Cardiac ventricle fibroblast (primary cell): ENCODE measurements at places on chromosomes 4 and X. TPM values are rescaled to one million over a fixed set of nuclear protein-coding genes. Genes with fewer than 3 reads are reported as not detected.

Gene S100G
- total RNA-seq: not detected in 2 replicates

Gene FBXO8
- total RNA-seq: 19.7 and 20.4 TPM in 2 replicates

Gene CABS1
- total RNA-seq: not detected in 2 replicates

Gene MAGEB10
- not detected in 2 replicates for total RNA-seq

Gene CCDC110
- 0.81 and 0.98 TPM in 2 replicates for total RNA-seq

Gene SH3D19
- total RNA-seq: 265 and 312 TPM in 2 replicates

Gene MRPL1
- total RNA-seq: 19.7 and 20.8 TPM in 2 replicates

Gene CT45A10
- total RNA-seq: not detected in 2 replicates

Gene XKRX
- not detected in 2 replicates for total RNA-seq

Gene KLKB1
- total RNA-seq: 0.24 and 0.31 TPM in 2 replicates

Gene GPR119
- not detected in 2 replicates for total RNA-seq

Gene MGST2
- total RNA-seq: 16.0 and 20.5 TPM in 2 replicates

Gene AVPR2
- not detected in 2 replicates for total RNA-seq

Gene CFAP99
- total RNA-seq: not detected in 2 replicates

Gene PPP1R3F
- 4.5 and 7.2 TPM in 2 replicates for total RNA-seq

Gene SPANXA1
- not detected in 2 replicates for total RNA-seq

Gene HMX1
- total RNA-seq: not detected in 2 replicates

Gene CSAG3
- total RNA-seq: not detected in 2 replicates

Gene TMPRSS11D
- total RNA-seq: not detected in 2 replicates

Gene P2RY8
- total RNA-seq: not detected in 2 replicates

Gene KANTR
- total RNA-seq: 4.8 and 6.9 TPM in 2 replicates

Gene AKAP14
- not detected in 2 replicates for total RNA-seq

Gene ZXDB
- total RNA-seq: 13.3 and 15.6 TPM in 2 replicates

Gene NLRP2B
- total RNA-seq: not detected in 2 replicates

Gene NPFFR2
- total RNA-seq: 0.12 TPM in 1 of 2 replicates, not detected in the other

Gene ADH1A
- total RNA-seq: not detected in 2 replicates

Gene N4BP2
- 3.1 and 3.2 TPM in 2 replicates for total RNA-seq

Gene ABCG2
- 0.06 and 1.0 TPM in 2 replicates for total RNA-seq

Gene NWD2
- total RNA-seq: not detected in 2 replicates

Gene UGT2B7
- not detected in 2 replicates for total RNA-seq

Gene TEX13B
- not detected in 2 replicates for total RNA-seq

Gene CENPVL1
- not detected in 2 replicates for total RNA-seq

Gene NUDT11
- total RNA-seq: 9.5 and 10.5 TPM in 2 replicates

Gene CXCL3
- total RNA-seq: 3.2 and 5.4 TPM in 2 replicates

Gene DDIT4L
- total RNA-seq: 1.9 and 2.7 TPM in 2 replicates

Gene CT47B1
- not detected in 2 replicates for total RNA-seq

Gene PRDM8
- 2.7 and 3.5 TPM in 2 replicates for total RNA-seq

Gene PNMA3
- total RNA-seq: not detected in 2 replicates

Gene PKD2
- total RNA-seq: 23.3 and 26.5 TPM in 2 replicates

Gene PITX2
- not detected in 2 replicates for total RNA-seq

Gene ANOS1
- total RNA-seq: 4.4 and 5.6 TPM in 2 replicates

Gene DRD5
- not detected in 2 replicates for total RNA-seq

Gene GYG2
- total RNA-seq: 2.1 and 2.5 TPM in 2 replicates

Gene RXFP1
- total RNA-seq: 0.24 and 0.37 TPM in 2 replicates

Gene NLGN4X
- total RNA-seq: 3.3 and 4.2 TPM in 2 replicates
